T-helper 9 cell (primary cell): ENCODE measurements at places on chromosomes 6 and 20.

DNA sequence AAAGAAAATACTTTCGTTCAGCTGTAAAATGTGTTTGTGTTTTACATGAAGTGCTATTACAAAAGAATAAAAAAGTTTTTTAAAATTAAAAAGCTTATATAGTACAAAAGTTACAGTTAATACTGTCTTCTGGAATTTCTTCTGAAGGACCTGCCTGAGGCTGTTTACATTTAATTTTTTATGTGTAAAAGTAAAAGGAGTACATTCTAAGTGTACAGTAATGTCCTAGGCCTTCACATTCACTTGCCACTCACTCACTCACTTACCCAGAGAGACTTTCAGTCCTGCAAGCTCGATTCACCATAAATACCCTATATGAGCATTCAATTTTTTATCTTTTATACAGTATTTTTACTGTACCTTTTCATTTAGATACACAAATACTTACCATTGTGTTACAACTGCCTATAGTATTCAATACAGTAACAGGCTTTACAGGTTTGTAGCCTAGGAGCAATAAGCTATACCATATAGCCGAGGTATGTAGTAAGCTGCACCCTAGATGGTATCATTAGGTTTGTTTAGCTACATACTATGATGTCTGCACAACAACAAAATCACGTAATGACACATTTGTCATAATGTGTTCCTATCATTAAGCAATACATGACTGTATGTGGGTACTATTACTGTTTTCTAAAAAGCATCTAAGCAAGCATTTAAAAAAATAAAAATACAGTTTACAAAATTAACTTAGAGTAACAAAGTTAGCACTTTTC is 33.0 kb downstream of the RNF146 start:
- DNase-seq = no peak

DNA sequence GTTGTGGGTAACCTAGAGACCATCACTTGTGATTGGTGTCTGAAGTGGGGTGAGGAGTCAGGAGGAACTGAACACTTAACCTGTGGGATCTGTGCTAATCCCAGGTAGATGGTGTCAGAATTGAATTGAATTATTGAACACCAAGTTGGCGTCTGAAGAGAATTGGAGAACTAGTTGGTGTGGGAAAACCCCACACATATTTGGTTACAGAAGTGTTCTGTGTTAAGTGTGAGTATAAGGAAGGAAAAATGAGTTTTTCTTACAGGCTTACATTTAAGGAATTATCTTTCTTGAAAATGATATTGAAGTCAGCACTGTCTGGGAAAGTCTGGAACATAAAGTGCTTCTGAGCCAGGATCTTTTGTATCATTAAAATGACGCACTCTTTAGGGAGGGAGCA is 182.9 kb upstream of the ECI2 start:
- DNase-seq = no peak

DNA sequence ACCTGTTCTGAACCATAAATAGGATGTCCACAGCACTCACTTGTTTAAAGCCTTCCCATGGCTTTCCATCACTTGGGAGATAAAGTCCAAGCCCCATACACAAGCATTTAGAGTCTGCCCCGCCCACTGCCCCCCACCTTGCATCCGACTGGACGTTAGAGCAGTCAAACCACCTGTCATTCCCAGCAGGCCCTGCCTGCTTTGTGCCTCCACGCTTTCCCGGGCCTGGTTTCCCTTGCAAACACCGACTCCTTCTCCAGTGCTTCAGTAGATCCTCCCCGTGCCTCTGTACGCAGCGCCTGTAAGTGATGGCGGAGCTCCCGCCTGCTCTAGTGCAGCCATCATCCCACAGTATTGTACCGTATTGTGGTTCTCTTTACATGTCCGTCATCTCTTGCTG is 38.3 kb upstream of the INSM1 start:
- no peak for DNase-seq

GRCh38 chr20:55555075-55555650 is 450.2 kb downstream of the CBLN4 start:
- no peak for DNase-seq

GRCh38 chr20:19823216-19823615 is 65.2 kb downstream of the RIN2 start:
- no peak for DNase-seq

GRCh38 chr20:24149881-24150307 is 161.3 kb upstream of the GGTLC1 start:
- DNase-seq = no peak

DNA sequence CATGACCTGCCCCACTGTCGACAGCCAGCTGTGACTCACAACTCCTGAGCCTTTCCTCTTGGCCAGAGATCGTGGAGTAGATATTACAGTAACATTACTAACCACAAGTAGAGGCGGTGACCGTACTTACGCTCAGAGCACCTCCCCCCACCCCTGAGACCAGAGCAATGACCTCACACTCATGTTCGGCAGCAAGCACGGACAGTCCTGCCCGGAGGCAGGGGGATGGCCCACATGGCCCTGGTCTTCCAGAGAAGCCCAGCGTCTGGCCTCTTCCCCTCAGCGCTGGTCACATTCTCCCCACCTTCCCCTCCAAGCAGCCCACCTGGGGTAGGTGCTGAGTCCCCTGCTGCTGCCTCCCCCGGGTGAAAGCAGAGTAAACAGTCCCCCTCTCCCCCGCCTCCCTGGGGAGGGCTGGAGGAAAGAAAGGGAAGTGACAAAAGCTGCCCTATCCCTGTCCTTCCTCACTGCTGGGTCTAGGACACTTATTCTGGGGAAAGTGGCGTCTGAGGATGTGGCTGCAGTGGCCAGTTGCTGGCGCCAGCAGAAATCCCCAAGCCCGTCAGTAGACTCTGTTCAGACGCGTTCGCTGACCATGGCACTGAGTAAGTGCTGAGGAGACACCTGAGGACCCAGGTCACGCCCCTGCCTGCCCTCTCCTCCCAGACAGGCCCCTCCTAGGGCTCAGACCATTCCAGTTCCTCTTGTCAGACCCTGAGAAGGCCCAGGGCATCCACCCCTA is 68.5 kb downstream of the MRPL14 start:
- DNase-seq = no peak

DNA sequence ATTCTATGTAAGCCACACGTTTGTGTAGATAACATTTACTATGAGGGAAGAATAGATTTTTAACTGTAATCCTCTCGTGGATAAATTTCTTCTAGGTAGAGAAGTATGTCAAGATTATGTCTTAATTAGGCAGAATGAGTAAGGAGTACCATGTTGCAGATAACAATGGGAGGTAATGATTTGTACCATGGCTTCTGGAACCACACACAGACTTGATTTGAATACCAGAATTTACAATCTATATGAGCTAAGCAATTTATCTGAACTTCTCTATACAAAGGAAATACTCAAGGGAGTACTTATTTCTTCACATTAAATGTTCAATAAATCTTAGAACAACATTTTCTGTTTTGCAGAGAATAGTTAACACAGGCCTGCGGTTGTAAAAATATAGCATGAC is 51.5 kb downstream of the RPS12 start:
- DNase-seq = no peak
